Suppressor macrophage (primary cell): ENCODE measurements at places on chromosomes 5 and 9.

DNA sequence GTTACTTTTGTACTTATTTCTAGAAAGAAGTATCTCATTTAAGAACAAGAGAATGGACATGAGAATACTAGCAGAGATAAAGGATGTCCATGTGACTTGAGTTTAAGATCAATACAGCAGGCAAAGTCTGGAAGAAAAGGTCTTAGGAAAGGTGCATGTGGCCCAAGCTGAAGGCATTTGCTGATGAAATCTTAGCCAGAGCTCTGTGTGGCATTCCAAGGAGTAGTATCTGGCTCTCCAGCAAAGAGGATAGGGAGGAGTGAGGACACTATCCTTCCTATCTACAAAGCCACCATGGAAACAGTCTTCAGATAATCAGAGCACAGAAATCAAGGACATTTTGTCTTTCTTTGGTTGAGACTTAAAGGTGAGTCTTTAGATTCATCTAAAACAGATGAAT lies 244.1 kb upstream of the RGMB start:
- DNase-seq: no peak

- no peak for DNase-seq
Observed at GRCh38 chr5:68405784-68406743, 190.5 kb downstream of the PIK3R1 start.

GRCh38 chr5:82942083-82942881 lies 134.9 kb downstream of the TMEM167A start:
- DNase-seq: no peak

- no peak for DNase-seq
Observed at GRCh38 chr9:138071292-138071691, 193.7 kb downstream of the CACNA1B start.

DNA sequence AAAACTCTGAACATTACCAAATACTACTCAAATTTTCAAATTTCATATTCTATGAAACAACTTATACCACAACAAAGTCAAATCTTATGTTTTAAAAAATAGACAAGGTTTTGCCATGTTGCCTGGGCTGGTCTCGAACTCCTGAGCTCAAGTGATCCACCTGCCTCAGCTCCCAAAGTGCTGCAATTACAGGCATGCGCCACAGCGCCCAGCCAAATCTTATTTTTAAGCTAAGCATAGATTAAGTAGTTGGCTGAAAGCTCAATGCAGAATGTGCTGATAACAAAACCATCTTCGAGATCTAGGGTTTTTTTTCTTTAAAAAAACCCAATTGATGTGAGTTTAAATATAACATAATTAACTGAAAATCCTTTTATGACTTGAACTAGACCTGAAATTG lies 6.4 kb downstream of the LMBRD2 start:
- DNase-seq: no peak

GRCh38 chr9:37571282-37571681 lies 4.9 kb downstream of the FBXO10 start:
- DNase-seq: no peak

- DNase-seq: peak; percentile 17
Observed at GRCh38 chr5:148290271-148291195, 21.7 kb upstream of the SPINK7 start.

DNA sequence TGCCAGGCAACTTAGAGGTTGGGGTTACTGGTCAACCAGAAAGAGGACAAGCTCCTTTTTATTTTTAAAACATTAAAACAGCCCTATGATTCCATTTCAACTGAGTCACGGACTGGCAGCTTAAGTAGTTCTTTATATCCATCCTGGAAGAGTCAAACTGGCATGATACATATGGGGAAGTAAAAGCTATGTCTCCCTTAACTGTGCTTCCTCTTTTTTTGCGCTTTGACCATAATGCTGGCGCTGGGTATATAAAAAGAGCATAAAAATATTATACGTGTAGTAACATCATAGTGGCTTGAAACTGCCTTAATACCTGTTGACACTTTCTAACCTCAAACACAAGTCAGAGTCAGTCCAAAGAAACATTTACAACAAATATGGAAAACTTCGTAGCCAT lies 274.4 kb downstream of the CSNK1G3 start:
- peak; percentile 13 for DNase-seq

DNA sequence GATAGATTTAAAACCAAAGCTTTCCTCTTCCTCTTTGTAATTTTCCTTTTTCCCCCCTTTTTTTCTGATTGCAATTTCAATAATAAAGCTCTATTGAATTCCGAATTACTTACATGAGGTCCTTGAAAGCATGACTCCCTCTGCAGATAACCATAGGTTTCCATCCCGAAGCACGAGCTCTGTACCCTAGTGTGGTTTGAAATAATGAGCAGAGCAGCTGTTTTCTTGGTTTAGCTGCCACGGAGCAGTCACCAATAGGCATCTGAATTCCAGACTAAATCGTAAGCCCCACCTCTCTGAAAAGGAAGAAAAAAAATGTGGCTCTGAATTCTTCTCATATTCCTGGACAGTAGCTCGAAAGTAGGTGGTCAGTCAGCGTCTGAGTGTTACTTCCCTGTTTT lies 18.5 kb upstream of the GNE start:
- peak; percentile 41 for DNase-seq

DNA sequence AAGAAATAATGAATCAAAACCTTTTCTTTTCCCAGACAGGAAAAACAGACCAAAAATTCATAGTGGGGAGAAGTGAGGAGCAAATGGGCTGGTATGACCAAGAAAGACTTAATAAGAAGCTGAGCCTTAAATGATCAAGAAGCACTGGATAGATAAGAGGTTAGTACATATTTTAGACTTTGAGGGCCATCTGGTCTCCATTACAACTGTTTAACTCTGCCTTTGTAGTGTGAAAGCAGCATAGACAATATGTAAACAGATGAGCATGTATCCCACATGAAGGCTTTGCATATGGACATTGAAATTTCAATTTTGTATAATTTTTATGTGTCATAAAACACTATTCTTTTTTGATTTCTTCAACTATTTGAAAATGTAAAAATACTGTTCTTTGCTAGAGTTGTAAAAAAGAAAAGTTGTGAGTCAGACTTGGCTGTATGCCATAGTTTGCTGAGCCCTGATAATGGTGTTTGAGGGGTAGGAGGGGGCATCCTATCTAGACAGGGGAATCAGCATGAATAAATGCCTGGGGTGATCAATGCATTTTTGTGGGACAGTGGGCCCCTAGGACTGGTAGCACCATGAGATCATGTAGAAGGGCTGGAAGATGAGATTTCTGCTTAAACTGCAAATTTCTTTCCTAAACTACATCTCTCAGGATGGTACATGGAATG lies 91.8 kb upstream of the GPR151 start:
- no peak for DNase-seq

GRCh38 chr5:103010168-103010567 lies 109.8 kb downstream of the GIN1 start:
- no peak for DNase-seq

GRCh38 chr9:121242219-121242958 lies 25.6 kb upstream of the GSN start:
- no peak for DNase-seq

DNA sequence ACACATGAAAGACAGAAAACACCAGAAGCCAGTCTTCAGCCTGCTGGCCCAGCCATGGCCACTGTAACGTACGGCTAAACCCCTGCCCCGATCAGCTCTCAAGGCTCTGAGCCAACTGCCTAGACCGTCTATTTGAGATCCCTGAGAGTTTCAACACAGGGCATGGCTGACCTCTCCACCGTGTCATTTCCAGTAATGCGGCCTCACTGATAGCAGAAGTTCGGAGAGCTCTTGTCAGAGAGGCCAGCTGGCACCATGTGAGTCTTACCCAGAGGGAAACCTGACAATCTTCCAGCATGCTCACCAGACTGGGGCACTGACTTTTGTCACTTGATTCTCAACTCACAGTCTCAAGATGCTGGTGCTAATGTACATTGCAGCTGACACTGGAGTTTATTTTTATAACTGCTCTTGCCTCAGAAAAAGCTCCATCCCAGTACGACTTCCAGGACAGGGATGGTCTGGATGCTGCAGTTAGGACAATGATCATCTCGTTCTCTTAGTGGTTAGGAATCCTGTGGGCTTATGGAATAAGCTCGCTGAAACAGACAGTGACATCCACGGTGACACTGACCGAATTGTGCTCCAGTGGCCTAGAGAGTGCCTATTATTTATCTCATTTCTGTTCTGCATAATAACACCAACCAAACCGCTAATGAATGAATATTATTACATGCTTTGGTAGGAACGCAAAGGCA lies 372.7 kb downstream of the ICE1 start:
- no peak for DNase-seq

DNA sequence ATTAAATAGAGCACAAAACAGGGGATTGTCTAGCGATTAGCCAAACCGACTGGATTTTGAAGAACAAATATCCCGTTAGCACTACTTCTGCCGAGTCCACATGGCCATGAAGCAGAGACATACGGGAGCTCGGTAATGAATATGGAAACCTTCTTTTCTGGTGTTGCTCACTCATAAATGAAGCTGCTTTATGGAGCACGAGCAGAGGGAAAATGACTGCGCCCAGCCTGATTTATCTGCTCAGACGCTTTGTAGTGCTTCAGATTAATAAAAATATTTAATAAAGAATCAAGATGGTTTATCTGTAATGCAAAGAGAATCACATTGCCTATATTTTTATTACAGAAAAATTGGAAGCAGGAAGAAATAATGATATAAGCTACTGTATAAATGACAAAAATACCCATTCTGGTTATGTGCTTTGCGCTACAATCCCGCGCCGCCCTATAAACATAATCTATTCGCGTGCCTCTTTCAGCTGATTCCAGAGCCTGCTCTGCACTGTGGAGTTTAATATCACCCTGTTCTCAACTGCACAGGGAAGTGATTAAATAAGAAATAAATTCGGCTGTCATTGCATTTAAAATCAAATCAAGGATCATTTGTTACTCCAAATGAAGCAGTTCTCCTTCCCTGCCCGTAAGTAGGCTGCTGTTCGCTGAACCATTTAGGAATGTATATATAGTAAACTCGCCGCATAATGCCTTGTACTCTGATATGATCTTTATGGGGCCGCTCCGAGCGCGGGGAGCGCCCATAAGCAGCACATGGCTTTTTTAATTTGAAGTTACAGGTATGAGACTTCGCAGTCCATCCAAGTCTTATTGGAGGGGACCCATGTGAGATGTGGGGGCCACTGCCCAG lies 22.3 kb upstream of the UBAC1 start:
- DNase-seq: no peak

- peak; percentile 51 for DNase-seq
Observed at GRCh38 chr9:38417003-38417945, 7.0 kb downstream of the IGFBPL1 start.

GRCh38 chr5:176652136-176652535 lies 4.9 kb downstream of the TSPAN17 start:
- no peak for DNase-seq

DNA sequence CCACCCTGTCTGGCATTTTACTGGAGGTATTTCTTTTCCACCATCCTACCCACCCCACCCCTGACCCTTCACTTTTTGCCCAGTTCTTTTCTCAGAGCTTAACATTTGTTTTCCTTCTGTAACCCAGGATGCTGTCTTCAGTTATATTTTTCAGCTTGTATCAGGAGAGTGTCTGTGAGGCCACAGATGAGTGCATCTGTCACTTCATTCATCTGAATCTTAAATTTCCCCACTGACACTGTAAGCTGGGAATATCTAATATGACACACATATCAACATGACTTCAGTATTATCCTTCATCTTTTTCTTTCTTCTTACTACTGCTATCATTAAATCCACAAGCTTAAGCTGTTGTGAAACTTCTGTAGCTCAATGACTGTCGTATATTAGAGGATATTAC lies 4.9 kb downstream of the MARCHF3 start:
- no peak for DNase-seq

DNA sequence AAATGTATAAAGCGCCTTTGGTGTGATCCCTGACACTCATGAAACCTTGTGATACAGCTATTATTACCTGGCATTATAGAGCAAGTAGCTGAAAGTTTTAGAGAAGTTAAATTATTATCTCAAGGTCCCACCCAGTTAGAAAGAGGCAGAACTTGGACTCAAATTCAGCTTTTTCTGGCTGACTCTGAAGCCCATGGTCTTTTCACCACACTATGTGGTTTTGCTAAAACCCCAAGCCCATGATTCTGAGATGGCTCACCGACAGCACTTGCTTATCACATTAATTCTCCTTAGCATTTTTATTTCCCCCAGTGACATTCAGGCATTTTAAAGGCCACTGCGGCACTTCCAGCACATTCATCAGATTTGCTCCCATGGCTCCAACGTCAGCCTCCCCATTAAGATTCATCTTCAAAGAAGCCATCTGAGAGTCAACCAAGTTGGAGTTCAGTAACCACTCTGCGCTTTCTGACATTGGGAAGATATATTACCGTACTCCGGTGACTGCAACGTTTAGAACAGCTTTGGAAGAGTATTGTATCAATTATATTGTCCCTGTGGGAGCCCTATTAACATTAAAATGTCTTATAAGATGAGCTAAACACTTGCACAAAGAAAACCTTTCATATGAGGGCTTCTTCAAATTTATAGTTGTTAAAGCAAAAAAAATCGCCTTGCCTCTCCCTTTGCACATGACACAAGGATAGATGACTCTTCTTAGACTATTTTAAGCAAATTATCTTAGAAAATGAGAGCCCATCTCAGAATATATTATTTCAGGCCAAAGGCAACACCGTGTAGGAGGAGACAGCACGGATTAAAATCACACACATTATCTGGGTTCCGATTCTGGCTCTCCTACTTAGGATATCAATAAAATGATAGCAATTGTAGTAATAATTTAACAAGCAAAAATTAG lies 638.1 kb downstream of the ACTL7B start:
- no peak for DNase-seq

- DNase-seq: no peak
Observed at GRCh38 chr5:40453689-40454088, 226.0 kb upstream of the PTGER4 start.

GRCh38 chr9:25681266-25681665 lies 3.0 kb upstream of the TUSC1 start:
- no peak for DNase-seq

- DNase-seq: no peak
Observed at GRCh38 chr5:59062986-59063683, 480.3 kb downstream of the RAB3C start.

- no peak for DNase-seq
Observed at GRCh38 chr5:108420158-108420557, 38.3 kb upstream of the FBXL17 start.
